ENCODE measurements at places on chromosomes 16 and 17.

DNA sequence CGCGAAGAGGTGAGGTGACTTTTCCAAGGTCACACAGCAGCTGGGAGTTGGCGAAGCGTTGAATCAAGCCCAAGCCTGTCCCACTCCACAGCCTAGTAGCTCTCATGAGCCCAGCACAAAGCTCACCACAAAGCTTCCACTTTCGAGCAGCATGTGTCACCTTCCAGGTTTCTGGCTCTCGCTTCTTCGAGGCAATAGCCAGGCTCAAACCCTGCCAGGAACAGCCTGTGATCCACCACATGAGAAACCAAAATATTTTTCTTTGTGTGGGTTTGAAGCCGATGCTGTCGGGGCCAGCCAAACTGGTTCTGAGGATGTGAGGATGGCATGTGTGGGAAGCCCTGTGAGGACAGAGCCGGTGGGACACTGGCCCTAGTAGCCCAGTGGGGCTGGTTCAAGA, 68.1 kb downstream of the COG7 start:
- no peak for DNase-seq

DNA sequence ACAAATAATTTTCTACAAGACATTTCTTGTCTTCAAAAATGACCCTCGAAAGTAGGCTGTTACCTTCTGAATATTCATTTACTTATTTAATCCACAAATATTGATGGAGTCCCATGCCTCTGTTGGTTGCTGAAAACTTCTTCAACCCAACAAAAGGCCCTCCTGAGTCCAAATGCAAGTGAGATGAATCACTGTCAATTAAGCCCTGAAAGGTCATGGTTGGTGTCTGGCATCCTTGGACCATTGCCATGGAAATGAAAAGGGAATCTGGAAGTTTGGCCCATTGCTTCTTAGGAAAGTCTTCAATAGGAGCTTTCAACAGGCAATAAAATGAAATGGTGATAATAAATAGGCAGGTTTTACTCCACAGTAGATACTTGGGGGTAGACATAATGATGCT, 364.7 kb upstream of the DYNLRB2 start:
- DNase-seq, result no peak

DNA sequence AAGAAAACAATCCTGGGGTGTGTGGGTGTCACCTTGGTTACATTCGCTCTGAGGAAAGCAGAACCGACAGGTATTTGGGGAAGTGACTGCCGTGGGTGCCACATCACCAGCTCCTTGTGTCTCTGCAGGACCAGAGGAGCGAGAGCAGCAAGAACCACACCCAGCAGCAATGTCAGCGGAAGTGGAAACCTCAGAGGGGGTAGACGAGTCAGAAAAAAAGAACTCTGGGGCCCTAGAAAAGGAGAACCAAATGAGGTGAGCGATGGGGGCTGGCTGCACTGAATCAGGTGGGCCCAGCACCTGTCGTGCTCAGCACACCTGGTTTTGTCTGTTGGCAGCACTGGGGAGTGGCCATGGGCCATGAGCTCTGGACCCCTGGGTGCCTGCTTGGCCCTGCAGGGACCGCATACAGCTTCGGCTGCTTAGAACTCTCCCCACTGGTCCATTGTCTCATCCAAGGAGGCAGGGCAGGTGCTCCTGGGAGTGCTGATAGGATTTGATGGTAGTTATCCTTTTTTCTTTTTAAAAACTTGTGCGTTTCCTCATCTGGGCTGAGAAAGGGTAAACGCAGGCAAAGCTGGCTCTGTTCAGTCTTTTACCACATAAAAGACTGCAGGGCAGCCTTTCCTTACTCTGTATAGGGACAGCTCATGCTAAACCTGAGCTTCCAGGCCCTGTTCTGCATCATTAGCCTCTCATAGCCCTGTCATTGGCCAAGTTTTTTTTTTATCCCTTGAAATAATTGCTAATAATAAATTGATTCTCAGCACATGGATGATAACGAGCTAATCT, 29.4 kb downstream of the HMOX2 start:
- peak; percentile 89 for DNase-seq

- DNase-seq, result no peak
Measured at GRCh38 chr17:68228817-68229570, 18.8 kb upstream of the AMZ2 start.

DNA sequence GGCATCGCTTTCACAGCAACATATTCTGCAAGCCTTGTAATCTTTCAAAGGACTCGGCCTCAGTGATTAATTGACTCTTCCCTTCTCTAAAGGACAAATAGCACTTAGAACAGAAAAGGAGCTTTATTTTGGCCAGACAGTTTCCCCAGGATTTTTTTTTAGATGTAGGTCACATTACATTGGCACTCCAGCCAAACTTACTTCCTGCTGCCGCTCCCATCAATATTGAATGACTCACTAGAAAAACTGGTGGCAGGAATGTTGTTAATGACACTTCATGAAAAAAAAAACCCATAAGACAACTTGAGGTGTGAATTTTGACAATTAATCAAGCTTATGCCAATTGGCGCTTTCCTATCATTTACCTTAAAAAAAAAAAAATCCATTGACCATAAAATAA, 432.6 kb downstream of the TOX3 start:
- DNase-seq, result no peak

DNA sequence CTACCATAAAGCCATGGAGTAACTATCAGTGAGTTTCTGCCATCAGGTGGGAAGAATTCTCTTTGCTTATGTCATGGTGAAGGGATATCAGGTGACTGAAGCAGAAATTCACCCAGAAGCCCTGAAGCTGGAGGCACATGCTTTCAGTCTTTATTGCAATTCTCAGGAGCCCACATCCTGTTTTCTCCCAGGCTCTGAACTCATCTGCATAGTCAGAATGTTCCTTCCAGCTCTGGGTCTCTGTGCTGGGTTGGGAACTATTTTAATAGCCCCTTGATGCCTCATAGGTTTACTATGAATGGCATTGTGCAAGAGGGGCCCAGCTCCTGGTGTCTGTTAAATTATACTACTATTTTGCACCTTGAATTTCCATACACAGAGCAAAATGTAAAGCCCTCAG, 198.4 kb upstream of the SOX9 start:
- no peak for DNase-seq

- no peak for DNase-seq
Measured at GRCh38 chr16:55033225-55034156, 102.8 kb downstream of the IRX5 start.

DNA sequence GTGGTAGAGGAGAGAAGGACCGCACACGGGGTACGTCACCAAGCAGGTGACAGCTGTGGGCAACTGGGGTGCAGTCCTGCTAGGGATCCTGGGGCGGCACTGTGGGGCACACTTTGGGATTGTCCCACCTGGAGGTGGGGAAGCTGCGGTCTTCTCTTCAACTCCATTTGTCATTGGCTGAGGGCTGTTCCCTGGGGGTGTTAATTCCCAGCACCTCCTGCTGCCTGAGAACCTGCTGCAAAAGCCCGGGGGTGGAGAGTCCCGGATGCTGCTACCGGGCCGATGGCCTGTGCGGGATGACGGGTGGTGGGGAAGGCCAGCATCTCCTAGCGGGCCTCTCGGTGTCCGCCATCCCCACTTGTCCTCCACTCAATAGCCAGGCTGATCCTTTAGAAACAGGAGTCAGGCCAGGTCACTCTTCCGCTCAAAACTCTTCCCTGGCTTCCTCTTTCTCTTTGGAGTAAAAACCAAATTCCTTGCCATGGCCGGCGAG, 100.2 kb downstream of the CYLD start:
- DNase-seq, result no peak

- no peak for DNase-seq
Measured at GRCh38 chr17:64457156-64457555, 8.2 kb downstream of the MILR1 start.

DNA sequence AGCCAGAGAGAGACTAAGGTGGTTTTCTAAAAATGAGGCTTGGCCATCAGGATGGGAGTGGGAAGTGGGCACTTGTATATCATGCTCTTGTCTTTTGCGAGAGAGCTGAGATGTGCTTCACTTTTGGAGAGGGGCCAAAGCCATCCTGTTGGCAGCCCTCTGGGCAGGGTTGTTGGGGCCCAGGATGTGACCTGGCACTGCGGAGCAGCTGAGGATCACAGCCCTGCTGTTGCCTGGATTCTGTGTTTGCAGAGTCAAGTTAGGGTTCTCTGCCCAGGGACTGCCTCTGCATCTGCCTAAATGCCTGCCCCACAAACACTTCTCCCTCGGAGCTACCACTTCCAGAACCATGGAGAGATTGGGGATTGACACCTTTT, 71.2 kb downstream of the PLD6 start:
- no peak for DNase-seq

DNA sequence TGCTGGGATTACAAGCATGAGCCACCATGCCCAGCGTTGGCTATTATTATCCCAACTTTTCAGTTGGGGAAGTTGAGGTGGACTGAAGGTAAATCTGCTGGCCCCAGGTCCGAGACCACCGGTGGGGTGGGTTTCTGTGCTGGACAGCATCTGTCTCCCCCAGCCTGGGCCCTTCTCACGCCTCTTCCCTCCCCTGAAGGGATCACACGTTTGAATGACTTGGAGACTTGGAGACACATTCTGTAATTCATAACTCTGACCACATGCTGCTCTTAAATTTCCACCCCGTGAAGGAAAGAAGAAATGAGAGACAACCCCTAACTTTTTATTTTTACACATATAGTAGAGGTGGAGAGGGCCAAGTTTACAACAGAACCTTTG, 109.8 kb downstream of the MSI2 start:
- DNase-seq, result no peak

DNA sequence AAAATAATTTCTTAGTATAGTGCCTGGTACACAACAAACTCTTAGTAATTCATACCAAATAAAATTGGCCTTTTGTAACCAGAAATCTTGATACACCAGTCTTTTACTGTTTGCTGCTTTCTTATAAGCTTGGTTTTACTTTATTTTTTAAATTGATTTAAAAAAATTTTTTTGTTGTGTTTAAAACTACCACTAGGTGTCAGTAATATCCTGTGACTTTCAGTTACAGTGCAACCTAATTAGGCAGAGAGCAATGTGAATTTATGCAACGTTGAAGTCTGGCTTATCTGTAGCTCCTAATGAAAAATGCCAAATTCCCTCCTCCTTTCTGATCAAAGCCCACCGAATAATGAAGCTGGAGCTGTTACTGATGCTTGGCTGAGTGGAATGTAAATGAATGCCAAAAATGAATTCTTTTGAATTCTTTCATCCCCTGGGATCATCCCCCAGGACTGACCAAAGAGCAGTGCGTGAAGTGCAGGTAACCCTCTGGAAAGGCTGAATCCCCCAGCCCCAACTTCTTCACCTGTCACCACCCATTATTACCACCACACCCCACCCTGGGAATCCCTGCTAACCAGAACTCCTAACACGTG, 3.8 kb downstream of the ERCC4 start:
- DNase-seq, result peak; percentile 59

DNA sequence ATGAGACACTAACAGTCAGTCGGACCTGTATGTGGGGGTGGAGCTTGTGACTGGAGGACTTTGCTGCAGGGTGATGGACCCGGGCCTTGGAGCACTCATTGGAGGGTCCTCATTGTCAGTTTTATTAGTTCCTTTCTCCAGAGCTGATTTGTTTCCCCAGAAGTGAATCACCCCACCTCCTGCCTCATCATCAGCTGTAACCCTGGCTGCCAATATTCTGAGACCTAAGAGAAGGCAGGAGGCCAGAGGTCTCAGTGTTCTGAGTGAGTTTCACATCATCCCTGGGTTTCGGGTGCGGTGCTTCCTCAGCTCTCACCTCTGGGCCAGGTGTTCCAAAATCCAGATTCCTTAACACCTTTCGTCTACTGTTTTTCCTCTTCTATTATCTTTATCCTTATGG, 49.9 kb upstream of the KIFC3 start:
- DNase-seq, result no peak

GRCh38 chr16:69859105-69859989, 91.8 kb upstream of the CLEC18A start:
- DNase-seq, result no peak

DNA sequence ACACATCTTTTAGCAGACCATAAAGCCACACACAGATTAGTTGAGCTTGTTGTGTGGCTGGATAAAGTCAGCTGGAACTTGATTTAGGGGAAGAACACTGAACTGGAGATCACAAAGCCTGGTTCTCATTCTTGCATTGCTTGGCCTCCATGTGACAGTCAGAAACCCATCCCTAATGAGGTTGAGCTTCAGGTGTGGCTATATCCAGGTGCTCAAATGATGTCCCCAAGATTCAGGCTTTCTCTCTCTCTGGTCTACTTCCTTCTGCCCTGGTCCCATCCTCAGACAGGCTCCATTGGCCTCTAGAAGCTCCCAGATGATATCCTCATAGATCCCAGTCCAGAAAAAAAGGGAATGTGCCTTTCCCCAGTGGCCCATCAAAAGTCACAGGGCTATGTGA, 9.6 kb upstream of the BRD7 start:
- no peak for DNase-seq

- DNase-seq, result no peak
Measured at GRCh38 chr16:10889855-10890254, 12.9 kb downstream of the CIITA start.

DNA sequence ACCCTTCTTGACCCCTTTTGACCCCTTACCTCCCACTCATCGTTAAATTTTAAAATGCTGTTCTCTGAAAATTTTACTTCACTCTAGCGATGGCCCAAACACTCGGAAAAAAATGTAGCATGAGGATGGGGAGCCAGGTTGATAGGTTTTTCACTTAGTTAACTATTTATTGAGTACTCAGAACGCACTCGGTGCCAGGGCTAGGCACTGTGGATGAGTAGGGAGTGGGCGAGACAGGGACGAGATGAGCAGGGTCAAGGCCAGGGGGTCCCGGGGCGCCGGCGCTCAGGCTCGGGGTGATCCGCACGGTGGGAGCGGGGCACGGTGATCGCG, 392 bp downstream of the ZSCAN32 start:
- no peak for DNase-seq
